Cerebellar nuclear complex (tissue), 1 donor: ENCODE measurements at places on chromosomes 2 and 18.

DNA sequence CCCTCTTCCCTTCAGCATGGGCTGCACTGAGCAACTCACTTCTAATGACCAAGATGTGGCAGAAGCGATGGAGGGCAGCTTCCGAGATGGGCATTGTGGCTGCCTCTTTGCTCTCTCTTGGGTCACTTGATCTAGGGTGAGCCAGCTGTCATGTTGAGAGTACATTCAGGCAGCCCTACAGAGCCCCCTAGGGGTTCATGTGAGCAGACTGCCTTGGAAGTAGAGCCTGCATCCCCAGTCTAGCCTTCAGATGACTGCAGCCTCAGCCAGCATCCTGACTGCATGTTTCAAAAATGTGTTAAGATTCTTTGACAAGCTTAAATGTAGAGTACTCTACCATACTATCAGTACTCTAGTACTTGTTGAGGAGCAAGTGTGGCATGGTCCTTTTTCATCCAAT, 143.9 kb downstream of the NCK2 start:
- DNase-seq: no peak

GRCh38 chr2:30161929-30162706, 15.3 kb downstream of the YPEL5 start:
- DNase-seq: no peak

- DNase-seq: no peak
These were observed 44.9 kb downstream of the SOCS6 start for GRCh38 chr18:70333757-70334156.

DNA sequence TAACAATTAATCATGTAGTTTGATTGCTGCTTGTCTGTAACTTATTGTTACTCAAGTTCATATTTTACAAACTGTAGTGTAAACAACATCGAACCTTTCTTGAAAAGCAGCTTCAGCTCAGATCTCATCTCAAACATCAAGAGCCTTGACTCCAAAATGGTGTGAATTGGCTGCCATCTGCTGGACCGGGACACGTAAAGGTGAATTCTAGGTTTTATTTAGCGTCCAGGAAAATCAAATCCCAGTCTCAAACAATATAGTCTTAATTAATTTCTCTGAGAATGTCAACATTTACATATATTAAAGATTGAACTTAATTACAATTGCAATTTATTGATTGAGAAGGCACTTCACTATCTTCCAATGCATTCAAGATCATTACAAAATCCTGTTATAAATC, 453.0 kb downstream of the GALR1 start:
- no peak for DNase-seq
